ENCODE measurements at places on chromosomes 1 and 21.

- no peak for DNase-seq
Measured at GRCh38 chr21:38913893-38914527, 108.3 kb downstream of the ETS2 start.

DNA sequence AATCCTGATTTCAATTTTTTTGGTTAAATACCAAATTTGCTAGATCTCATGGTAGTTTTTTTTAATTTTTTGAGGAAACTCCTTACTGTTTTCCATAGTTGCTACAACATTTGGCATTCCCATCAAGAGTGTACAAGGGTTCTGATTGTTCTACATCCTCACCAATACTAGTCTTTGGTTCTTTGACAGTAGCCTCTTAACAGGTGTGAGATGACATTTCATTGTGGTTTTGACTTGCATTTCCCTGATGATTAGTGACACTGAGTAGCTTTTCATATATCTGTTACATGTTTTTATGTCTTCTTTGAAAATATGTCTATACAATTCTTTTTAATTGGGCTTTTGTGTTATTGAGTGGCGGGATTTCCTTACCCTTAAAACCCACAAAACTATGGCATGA, 20.9 kb upstream of the RGS13 start:
- no peak for DNase-seq

GRCh38 chr1:147515045-147515869, 26.0 kb upstream of the BCL9 start:
- DNase-seq, result peak; percentile 54

DNA sequence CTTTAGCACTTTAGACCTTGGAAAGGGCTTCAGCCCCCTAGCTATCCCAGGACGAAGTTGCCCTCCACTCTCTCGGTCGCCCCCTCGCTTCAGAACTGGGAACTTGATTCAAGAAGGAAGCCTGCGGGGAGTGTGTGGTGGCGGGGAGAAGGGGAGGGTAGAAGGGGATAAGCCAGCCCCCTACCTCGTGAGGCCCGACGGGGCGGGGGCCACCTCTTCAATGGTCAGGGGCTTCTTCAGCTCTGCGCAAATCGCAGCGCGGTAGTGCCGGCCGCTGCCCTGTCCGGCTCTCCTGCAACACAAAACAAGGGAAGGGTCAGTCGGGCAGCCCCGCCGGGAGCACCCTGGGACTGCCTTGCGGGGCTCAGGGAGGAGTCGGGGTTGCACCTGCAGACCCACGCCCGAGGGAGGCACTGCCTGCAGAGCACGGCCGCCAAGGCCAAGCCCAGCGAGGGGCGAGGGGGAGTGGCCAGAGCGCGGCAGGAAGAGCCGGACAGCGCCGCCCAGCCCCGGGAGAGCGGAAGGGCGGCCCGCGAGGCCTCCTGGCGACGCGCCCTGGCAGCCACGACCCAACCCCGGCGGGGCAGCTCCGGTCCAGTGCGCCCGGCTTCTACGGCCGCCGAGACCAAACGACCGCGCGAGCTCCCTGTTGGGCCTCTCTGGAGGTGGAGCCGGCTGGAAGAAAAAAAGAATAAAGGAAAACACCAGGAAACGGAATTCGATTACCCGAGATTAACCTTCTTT, 56.2 kb upstream of the RASAL2 start:
- no peak for DNase-seq

DNA sequence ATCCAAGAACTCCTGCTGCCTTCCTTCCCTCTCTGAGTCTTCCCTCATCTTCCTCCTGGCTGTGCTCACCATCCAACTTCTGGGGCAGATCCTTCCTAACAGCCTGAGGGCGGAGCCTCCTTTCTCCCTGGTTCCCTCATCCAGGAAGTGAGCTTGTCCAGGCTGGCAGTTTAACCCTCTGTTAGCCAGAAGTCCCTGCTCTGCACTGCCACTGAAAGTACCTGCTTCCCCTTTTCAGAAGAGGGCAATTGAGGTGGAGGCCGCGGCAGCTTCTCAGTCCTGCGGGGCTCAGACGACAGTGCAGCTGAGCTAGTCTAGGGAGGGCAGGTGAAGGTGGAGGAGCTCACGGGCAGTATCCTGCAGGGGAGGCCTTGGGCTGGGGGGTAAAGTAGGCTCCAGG, 149.1 kb downstream of the FCRL5 start:
- DNase-seq, result no peak

DNA sequence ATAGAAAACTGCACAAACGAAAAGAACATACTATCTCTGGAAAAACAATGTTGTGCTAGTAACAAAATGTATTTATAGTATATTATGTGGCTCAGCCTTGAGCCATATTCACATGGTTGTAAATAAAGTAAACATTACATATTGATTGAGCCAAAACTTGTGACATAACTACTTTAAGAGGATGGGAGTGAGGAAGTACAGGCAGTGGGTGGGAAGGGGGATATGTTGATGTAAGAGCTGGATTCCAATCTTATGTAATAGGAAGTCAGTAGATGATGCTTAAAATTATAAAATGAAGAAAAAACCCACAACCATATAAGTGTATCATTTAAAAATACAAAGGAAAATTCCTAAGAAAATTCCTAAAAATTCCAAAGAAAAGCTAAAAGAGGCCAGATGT, 42.7 kb downstream of the RHOU start:
- DNase-seq, result no peak

- no peak for DNase-seq
Measured at GRCh38 chr1:212777151-212777550, 14.4 kb downstream of the NSL1 start.

GRCh38 chr1:46153732-46154131, 21.2 kb upstream of the TSPAN1 start:
- no peak for DNase-seq

DNA sequence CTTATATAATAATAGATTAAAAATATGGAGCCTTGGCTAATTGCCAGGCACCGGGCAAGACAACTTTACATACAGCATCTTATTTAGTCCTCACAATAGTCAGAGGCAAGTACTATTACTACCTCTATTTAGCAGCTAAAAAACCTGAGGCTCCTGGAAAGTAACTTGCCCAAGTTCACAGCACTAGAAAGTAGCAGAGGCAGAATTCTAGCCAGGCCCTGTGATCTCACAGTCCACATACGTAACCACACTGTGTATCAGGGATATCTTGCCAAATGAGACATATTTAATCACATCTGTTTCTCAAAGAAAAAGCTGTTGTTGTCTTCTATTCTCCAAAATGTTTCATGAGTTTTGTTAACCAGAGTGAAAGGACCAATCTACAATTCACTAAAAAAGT, 378.5 kb downstream of the PLPP3 start:
- DNase-seq, result no peak

- DNase-seq, result no peak
Measured at GRCh38 chr1:12407050-12407961, 177.5 kb downstream of the VPS13D start.

DNA sequence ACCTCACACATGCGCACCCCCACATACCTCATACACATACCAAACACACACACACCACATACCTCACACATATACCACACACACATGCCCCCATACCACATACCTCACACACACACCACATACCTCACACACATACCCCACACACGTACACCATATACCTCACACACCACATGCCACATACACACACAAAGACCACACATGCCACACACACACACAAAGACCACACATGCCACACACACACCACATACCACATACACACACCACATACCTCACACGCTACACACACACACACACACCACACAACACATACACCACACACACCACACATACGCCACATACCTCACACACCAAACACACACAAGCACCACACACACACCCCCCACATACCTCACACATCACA, 30.0 kb downstream of the HIVEP3 start:
- DNase-seq, result no peak

DNA sequence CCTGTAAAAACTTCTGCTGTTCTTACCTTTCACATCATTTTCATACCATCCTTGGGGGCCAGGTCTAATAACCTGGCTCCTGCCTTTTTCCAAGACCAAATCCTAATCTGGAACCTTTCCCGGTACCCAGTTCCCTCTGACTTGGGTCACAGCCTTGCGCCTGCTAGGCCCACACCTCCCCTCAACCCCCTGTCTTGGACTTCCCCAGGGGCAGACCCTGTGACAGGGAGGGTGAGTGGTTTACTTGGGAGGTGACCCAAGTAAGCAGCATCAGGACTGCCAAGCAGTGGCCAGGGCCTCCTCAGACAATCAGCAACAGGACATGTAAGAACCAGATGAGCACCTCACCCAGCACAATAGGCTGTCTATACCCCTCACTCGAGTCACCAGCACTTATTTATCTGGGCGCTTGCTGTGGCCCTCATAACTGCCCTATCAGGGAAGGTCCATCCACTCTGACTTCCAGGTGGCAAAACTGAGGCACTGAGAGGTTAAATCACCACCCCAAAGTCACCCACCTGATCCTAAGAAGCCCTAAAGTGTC, 124.7 kb downstream of the MATN1 start:
- no peak for DNase-seq

GRCh38 chr1:107464827-107465226, 324.0 kb downstream of the NTNG1 start:
- DNase-seq, result no peak
